Upper lobe of right lung (tissue), 1 donor: ENCODE measurements at places on chromosomes 1 and 21.

DNA sequence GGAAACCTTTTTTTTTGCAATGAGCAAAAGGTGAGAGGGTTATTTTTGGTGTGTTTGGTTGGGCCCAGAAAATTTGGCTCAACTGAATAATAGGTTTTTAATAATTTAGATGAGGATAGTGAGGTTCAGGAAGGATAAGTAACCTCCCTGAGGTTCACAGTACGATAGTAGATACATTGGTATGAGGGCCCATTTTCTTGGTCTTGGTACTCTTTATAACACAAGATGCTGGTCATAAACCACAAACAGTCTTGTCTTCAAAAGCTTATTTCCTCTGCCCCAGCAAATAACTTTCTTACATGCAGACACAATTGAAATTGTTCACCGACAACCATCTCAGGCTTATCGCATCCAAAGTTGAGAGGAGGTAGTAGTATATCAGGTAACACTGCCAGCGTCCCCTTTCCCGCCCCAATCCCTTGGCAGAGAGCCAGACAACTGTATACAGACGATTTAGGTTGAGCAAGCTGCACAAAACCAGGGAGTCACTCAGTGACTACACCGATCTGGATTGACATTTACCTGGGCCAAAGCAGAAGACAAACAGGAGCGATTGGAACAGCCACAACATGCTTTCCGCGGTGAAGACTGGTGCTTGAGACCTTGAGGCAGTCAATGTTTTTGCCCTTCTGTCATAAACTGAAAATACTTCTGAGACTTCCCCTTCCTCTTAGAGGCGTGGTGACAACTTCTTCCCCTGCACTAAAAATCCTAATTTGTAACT, at the start of gene SLAMF6:
Gene SLAMF6 (minus strand): TSS at position 634 of the 724 bp plus-strand sequence. CDS start 63 bp downstream, at position 571.
- DNase-seq, result no peak

DNA sequence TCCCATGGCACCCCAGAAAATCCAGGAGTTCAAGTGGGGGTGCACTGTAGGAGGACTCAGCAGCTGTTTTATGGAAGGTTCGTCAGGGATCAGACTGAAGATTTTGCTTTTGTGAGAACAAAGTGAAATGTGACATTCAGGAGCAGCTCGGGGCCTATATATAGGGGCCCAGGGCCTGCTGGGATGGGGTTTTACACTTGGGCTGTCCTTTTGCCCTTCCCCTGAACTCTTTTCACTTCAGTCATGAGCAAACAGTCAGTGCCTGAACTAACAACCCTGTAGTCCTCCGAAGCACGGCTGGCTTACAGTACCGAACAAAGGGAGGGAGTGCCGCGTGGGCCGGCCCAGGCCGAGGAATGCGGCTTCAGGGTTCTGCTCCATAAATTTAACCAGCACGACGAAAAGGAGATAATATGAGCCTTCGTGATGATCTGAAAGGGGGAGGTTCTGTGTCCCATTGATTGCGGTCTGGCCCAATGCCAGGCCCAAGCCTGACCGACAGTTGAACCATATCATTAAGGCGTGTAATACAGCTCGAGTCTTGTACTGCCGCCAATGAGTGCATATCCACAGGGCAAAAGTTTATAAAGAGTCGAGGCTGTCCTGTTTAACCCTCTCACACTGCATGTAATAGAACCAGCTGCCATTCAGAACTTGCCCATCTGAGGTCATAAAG, 139.9 kb downstream of the DHRS3 start:
- DNase-seq, result peak; percentile 79

- DNase-seq, result no peak
These were observed 91.0 kb downstream of the TEX35 start for GRCh38 chr1:178603926-178604325.

DNA sequence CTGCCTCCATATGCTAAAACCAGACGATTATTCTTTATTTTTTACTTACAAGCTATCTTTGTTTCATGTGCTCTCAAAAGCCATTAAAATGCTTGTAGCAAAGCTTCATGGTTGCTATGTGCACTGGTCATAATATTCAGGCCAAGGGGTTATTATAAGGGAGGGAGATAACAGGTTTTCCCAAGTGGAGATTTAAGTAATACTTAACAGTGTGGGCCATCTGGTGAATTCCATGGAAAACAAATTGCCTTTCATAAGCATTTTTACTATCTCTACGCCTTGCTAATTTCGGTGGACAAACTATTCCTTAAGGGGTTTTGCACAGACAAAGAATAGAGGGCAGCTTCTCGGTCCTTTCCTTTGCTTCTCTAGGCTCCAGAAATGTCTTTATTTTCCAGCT, 137.8 kb downstream of the NUF2 start:
- no peak for DNase-seq

- no peak for DNase-seq
These were observed 77.0 kb downstream of the IARS2 start for GRCh38 chr1:220170836-220171526.

- DNase-seq, result no peak
These were observed 279.6 kb downstream of the TM2D1 start for GRCh38 chr1:61445269-61445825.

DNA sequence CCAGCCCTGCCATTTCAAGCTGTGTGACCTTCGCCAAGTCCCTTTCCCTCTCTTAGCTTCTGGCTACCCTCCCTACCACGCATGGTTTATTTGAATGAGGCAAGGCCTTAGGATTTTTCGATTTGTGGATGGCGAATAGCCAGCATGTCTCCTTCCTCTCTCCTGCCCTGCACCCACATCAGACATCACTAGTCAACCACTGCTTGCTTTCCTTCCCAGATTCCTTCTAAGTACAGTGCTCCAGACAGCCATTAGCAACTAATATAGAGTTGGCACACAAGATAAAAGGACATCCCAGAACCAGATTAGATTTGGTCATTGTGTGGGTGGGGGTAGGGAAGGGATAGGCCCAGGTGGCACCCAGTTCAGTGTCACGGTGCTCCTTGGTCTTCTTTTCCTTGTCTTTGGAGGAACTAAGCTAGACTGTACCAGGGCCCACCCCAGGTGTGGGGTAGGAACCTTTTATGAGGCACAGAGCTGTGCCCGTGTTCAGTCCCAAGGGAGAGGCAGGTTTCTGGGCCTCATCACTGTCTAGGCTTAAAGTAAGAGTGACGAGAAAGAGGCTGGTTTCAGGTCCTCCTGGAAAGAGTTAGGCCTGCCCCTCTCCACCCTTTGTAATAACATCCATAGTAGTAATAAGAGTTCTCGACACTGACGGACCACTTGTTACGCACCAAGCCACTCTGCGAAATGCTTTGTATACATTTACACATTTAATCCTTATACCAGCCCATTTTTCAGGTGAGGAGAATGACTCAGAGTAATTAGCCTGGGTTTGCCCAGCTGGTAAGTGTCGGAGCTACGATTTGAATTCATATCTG, 8.6 kb downstream of the ALPL start:
- no peak for DNase-seq

- DNase-seq, result no peak
These were observed 40.6 kb downstream of the TYW3 start for GRCh38 chr1:74773582-74773981.

DNA sequence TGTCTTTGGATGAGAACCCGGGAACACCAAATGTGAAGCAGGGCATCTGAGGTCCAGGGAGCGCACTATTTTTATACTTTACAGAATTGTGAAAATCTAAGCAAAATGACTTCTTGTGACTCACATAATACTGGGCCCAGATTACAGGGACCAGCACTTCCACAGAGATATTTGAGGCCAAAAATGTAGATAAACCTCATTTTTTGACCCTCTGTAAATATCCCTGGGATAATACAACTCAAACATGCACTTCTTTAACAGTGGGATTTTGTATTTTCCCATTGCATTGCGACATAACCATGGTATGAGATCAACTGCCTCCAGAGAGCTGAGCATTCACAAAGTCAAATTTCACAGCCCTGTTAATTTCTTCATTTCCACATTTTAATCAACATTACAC, 289.4 kb upstream of the ADGRL4 start:
- no peak for DNase-seq

DNA sequence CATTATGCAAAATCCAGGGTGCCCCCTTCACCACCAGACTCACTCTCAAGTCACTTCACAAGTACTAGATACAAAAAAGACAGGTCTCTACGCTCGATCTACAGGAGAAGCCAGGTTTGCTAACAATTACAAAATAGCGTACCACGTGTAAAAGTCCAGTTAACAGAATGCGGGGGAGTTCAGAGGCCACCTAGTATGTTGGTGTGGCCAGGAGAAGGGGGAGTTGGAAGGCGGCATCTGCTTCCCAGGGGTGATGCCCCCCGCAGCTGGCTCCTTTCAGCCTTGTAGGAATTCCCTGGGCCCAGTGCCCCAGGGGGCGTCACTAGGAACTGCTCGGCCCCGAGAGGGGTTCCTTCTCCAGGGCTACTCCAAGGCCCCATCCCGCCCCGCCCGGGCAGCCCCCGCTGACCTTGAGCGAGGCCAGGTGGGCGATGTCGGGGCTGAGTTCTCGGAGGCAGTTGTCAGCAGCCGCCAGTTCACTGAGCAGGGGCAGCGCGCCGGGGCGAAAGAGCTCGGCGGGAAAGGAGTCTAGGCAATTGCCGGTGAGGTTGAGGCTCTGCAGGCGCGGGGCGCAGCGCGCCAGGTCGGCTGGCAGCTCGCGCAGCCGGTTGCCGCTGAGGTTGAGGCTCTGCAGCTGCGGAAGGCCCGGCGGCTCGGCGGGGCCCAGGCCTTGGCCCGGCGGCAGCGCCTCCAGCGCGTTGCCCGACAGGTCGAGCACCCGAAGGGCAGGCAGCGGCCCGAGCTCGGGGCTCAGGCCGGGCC, 664 bp downstream of the LRRC47 start:
- DNase-seq, result no peak

- DNase-seq, result no peak
These were observed 121.1 kb upstream of the RAVER2 start for GRCh38 chr1:64623750-64624191.

DNA sequence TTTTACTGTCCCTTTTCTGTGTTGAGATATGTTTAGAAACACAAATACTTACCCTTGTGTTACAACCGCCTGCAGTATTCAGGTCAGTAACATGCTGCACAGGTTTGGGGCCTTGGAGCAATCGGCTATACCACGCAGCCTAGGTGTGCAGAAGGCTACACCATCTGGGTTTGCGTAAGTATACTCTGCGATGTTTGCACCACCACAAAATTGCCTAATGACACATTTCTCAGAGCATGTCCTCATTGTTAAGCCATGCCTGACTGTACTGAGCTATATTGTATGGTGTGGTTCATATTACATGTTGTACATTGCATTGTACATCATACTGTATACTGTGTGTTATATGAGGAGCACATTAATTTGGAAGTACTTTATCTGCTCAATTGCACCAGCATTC, 247.4 kb downstream of the RHOU start:
- DNase-seq, result no peak

DNA sequence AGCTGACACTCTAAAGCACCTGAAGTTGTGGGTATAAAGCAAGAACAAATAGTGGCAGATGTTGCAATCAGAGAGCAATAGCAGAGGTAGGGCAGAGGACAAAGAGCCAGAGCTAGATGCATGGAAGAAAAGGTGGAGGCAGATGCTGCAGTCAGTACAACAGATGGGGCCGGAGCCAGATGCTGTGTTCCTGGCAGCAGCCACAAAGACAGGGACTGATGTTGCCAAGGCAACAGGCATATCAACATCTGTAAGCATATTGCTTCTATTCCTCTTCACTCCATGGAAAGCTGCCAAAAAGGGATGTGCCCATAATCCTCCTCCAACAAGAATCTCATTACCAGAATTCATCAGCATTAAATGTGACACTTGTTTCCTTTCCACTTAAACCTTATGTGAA, 108.0 kb downstream of the TNNI3K start:
- no peak for DNase-seq

- no peak for DNase-seq
These were observed 1.8 kb downstream of the CD46 start for GRCh38 chr1:207753611-207754010.

- DNase-seq, result no peak
These were observed 10.5 kb upstream of the ZSWIM5 start for GRCh38 chr1:45216861-45217260.

GRCh38 chr1:161287482-161288054, 22.2 kb downstream of the MPZ start:
- DNase-seq, result no peak

GRCh38 chr1:194419721-194420120, 1233.3 kb upstream of the B3GALT2 start:
- no peak for DNase-seq

GRCh38 chr1:82455342-82455741, 654.6 kb downstream of the ADGRL2 start:
- DNase-seq, result no peak

DNA sequence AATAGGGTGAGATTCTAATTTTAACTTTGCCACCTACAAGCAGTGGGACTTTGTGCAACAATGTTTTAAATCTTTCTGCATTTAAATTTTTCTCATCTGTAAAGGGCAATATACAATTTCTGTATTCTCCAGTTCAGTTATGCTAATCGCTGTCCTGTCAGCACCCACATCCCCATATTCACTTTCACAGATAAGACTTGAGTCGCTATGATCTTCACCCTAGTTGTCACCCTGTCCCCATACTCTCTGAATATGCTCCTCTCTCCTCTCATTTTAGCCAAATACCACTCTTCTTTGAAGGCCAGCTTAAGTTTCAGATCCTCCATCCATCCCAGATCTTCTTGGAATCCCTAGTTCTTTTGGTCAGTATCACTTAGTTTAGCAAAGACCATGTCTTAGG, 8.8 kb downstream of the DDR2 start:
- DNase-seq, result no peak

GRCh38 chr1:59279645-59280044, 17.2 kb upstream of the FGGY start:
- no peak for DNase-seq

GRCh38 chr21:16181018-16181417, 451.2 kb downstream of the USP25 start:
- no peak for DNase-seq

GRCh38 chr1:59497616-59498015, 200.7 kb downstream of the FGGY start:
- DNase-seq, result no peak

GRCh38 chr1:195763907-195764374, 844.3 kb downstream of the KCNT2 start:
- DNase-seq, result no peak

DNA sequence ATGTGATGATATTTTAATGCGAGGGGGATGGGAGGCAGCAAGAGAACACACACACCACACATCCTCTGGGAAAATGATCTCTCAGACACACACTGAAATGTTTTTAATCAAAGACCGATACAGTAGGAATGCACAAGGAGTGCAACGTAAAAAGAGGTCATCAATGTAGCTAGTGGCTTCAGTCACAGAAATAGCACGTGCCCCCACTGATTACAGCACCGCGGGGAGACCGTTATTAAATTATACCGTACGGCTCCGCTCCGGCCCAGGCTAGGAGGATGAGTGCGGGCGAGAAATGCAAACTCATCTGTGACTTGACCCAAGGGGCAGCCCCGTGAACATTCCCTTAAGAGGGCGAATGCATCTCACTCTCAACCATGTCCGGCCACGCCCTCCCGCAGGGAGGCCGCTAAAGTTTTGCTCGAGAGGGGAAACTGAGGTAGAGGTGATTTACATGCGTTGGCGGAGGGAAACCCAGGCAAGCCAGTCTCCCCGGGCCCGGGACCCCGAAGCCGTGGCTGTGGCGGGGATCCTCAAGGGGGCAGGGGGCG, 552 bp downstream of the UBR4 start:
- no peak for DNase-seq
